AML-193 (cell line): ENCODE measurements at places on chromosomes 4 and X.
A peak's percentile ranks its signal among the peaks of the same experiment; 100 is the strongest.

DNA sequence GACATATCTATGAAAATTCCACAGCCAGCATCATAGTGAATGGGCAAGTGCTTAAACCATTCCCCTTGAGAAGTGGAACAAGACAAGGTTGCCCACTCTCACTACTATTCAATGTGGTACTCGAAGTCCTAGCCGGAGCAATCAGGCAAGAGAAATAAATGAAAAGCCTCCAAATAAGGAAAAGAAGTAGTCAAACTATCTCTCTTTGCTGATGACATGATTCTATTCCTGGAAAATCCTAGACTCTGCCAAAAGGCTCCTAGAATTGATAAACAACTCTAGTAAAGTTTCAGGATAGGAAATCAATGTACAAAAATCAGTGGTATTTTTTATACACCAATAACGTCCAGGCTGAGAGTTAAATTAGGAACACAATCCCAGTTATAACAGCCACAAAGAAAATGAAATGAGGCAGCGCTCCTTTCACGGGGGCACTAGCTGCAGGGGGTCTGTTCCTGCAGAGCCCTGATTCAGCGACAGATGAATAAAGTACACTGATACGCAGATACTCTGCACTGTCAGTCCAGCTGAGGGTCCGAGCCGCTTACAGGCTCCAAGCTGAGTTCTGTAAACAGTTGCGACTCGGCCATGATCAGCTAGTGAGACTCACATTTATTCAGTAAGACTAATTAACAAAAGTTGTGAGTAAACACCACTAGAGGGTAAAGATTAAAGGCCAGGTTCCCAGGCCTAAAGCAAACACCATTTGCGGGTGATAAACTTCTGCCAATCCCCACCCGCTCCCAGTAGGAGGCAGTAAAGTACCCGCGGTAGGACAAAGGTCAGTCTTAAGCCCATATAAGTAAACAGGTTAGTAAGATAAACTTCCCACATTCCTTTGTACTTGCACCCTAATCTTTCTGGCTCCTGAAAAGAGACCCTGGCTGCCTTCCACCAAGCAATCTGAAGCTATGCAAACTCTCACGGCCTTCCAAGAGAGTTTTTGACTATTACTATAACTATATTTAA lies 290.6 kb upstream of the GRID2 start:
- no peak for DNase-seq

DNA sequence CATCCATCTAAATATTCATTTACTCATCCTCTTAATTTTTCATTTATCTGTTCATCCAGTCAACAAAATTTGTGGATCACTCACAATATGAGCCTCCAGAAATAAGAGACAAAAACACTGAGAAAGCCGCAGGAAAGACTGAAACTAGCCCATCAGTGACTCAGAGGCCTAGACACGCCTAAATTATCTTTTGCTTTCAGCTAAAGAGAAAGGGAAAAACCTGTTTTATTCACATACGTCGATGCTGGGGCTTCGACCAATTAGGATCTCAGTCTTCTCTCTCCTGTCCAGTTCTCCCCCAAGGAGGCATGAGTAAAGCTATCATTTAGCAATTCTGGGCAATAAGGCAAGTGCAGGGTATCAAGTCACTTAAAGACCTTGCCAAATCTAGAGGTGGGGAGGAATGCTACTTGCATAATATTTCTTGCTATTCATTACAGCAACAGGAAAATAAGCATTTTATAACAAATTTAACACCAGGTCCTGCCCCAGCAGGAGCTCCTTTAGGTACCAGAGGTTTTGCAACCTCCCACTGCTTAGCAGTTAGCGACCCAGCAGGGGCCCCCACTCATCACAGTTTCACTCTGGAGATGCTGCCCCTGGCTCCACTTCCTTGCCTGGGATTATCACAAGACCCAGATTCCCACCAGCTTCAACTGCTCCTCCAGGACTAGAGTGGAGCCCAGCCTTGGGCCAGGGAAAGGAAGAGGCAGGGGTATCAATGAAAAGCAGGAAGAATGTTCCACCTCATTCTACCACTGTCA lies 30.1 kb upstream of the TMEM154 start:
- DNase-seq = no peak

GRCh38 chr4:127575888-127576287 lies 56.9 kb upstream of the INTU start:
- DNase-seq = no peak

GRCh38 chr4:45353161-45353560 lies 626.8 kb upstream of the GNPDA2 start:
- DNase-seq = no peak

DNA sequence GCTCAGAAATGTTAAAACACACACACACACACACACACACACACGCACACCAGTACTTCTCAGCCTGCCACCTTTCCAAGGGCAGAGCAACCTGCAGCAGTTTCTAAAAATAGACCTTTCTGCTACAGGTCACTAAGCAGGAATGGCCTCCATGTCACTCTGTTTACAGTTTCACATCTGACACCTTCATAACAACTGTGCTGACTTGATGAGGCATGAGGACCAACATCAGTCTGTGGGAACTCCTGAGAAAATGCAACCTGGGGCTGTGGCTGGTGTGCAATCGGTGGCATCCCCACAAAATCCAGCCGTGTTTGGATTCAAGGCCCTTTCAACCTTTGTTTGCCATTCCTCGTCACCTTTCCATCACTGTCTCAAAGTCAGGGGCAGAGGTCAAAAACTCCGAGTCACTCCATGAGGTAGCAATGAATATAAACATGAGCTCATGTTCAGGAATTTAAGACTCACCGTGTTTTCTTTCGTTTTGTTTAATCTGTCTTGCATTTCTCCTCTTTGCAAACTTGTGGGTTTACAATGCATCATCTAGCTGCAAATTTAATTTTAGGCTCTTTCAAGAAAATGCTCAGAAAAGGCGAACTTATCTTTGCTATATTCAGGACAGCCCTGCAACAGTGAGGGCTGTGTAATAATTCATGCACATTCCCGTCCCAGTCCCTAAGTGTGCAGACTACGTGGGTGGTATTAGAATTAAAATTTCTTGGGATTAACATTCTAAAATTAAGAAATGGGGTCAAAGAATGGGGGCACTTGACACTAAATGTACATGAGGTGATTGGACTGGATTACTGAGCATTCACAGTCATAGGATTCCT lies 135.3 kb downstream of the SHROOM3 start:
- no peak for DNase-seq

DNA sequence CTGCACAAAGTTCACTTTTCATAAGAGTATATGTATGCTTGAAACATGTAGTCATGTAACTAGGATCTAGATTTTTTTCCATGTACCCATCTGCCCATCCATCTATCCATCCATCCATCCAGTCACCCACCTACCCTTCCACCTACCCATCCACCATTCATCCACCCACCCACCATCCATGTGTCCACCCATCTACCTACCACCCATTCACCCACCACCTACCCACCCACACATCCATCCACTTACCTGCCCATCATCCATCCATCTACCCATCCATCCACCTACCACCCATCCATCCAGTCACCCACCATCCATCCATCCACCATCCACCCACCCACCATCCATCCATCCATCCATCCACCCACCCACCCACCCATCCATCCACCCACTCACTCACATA lies 121.8 kb upstream of the PSAPL1 start:
- no peak for DNase-seq

DNA sequence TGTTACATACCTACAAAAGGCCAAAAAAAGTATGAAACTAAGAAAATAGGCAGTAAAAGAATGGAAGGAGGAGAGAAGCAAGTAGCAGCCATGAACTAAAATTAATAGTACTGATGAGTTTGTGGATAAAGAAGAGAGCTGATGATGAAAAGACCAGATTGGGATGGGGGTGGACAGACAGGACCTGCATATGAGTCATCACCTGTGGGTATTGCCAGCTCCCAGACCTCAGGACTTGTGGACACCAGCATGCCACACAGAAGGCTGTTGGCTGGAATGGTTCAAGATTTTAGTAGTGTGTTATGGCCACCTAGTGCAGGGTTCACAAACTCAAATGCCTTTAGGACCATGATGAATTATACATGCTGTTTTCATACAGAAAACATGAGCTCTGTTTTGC lies 58.9 kb downstream of the ARX start:
- no peak for DNase-seq

- DNase-seq = no peak
These were observed 12.2 kb downstream of the RGS12 start for GRCh38 chr4:3304831-3305609.

DNA sequence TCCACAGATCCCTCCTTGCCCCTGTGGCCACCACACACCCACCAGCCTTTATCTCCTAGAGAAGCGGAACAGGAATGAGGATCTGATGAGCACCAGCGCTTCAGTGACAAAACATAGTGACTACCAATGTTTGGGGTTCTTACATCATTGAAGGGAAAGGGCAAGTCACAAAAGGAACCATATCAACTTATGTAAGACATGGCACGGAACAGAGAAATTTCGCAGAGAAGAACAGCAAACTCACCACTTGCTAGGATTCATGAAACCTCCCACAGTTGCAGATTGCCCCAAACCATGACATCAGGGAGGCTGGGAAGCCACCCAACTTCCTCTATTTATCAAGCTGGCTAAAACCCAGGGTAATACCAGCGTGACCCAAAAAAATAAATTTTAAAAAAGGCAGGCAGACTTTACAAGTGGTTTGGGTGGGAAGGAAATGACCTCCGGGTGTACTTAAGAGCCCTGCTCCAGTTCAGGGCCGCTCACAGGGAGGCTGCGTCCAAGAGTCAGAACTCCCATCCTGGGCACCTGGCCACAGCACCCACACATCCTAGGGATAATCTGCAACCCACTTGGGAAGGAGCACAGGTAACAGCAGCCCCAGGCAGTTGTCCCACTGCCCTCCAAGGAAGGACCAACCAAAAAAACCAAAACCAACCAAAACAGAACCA lies 36.0 kb downstream of the ADGRG2 start:
- peak; percentile 23 for DNase-seq

GRCh38 chrX:131199091-131199490 lies 90.0 kb downstream of the IGSF1 start:
- no peak for DNase-seq

GRCh38 chr4:121252224-121252806 lies 88.2 kb upstream of the TNIP3 start:
- DNase-seq = peak; percentile 19

DNA sequence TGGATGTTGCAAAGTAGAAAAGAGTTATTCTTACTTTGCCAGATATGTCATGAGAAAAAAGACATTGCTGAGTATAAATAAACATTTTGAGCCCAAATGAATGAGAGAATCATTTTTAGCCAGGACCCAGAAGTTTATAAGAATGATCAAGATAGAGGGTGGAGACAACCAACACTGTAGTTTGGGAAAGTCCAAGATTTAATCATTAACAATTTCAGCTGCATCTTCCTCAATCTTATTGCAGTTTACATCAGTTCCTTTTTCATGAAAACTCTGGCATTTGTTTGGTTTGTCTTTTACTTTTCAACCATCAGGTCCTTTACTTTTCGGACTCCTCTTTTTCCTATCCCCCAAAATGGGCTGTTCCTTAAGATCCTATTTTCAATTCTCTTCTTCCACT lies 645.9 kb downstream of the ANKRD50 start:
- DNase-seq = no peak

DNA sequence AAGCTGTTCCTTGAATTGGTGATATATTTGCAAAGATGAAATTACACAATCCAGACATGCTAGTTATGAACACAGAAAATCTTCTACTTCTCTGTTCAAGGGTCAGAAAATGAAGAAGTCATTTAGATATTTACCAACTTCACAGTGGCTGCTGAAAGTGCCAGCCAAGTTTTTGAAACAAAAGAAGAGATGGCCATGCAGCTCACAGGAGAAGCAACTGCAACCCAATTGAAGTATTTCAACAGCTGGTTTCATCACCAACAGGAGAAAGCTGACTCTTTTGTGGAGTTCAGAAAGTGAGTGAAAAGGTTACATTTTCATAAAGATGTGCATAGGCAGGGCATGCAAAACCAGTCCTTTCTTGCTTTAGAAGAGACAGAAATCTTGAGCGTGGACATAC lies 70.1 kb upstream of the LSM6 start:
- DNase-seq = peak; percentile 65

DNA sequence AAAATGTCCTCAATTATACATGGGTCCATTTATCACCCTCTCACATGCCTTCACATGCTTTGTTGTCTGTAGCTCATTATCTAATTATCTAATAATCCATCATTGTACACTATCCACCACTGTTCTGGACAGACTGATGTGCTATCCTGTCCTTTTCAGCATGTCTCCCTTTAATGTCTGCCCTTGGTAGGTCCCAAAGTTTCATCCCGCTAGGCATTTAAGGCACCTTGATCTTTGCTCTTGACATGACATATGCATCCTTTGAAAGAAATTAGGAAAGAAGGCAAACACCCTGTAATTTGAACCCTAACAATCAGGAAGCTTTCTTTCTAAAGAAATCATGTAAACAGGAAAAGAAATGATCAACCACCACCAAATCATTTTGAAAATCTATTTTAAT lies 5.7 kb downstream of the CHST7 start:
- DNase-seq = no peak

DNA sequence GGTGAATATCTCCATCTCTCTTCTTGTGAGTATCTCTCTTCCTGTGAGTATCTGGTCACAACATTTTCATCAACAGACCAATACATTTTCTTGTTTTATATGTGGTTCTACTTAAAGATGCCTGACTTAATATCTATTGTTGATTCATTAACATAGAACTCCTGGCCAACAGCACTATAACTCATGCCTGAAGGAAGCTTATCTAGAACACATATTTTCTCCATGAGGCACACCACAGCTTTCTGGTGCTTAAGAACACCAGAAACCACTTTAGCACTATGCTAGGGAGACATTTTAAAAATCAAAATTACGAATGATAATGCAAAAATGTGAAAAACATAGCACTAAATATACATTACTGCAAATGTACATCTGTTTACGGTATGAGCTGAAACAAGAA lies 190.4 kb downstream of the GABRB1 start:
- no peak for DNase-seq

DNA sequence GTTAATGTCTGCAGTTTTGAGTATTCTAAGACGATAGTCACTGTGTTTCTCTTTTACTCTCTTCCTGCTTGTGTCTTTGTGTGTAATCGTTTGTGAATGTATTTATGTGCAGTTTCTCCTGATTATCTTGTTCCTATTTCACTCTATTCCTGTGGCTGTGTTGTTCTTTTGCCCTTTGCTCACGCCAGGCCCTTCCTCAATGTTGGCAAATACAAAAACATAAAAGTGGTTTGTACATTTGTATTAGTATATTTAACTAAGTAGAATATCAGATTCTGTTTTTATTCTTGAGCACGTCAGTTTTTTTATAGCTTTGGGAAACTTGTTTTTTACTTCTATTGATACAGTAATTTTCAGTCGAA lies 107.6 kb upstream of the BMPR1B start:
- no peak for DNase-seq

GRCh38 chr4:147674496-147674895 lies 9.5 kb downstream of the PRMT9 start:
- no peak for DNase-seq

- DNase-seq = no peak
These were observed 216.2 kb downstream of the ADGRA3 start for GRCh38 chr4:22299678-22300077.

- DNase-seq = no peak
These were observed 16.1 kb upstream of the WAS start for GRCh38 chrX:48667509-48667908.
